Smooth muscle cell of bladder (primary cell): ENCODE measurements at places on chromosomes 7 and 10. TPM values are rescaled to one million over a fixed set of nuclear protein-coding genes. Genes with fewer than 3 reads are reported as not detected.

Gene IKZF1
- total RNA-seq, result not detected in 2 replicates

Gene CNNM1
- total RNA-seq, result 0.09 and 0.14 TPM in 2 replicates

Gene FBXL13
- total RNA-seq, result 2.3 and 3.1 TPM in 2 replicates

Gene PRSS2
- total RNA-seq, result not detected in 2 replicates

Gene UBTD1
- 16.4 and 21.3 TPM in 2 replicates for total RNA-seq

Gene SVOPL
- not detected in 2 replicates for total RNA-seq

Gene OPALIN
- total RNA-seq, result not detected in 2 replicates

Gene MOSPD3
- 4.1 and 4.4 TPM in 2 replicates for total RNA-seq

Gene TMEM178B
- total RNA-seq, result under 0.01 and 0.09 TPM in 2 replicates

Gene NPSR1
- not detected in 2 replicates for total RNA-seq

Gene TBX20
- total RNA-seq, result 4.5 and 4.6 TPM in 2 replicates

Gene SLC16A12
- not detected in 2 replicates for total RNA-seq

Gene TNS3
- 81.2 and 150 TPM in 2 replicates for total RNA-seq

Gene VSTM2A
- total RNA-seq, result not detected in 2 replicates

Gene PRKAR2B
- total RNA-seq, result 26.3 and 65.3 TPM in 2 replicates

Gene NEUROG3
- not detected in 2 replicates for total RNA-seq

Gene EMX2
- not detected in 2 replicates for total RNA-seq

Gene PAX4
- not detected in 2 replicates for total RNA-seq

Gene EPHA1
- 0.09 and 0.14 TPM in 2 replicates for total RNA-seq

Gene PIK3CG
- total RNA-seq, result 0.09 and 0.28 TPM in 2 replicates

Gene CYP3A7
- total RNA-seq, result 0.14 and 0.46 TPM in 2 replicates

Gene CALML5
- total RNA-seq, result not detected in 2 replicates

Gene DNA2
- 3.4 and 4.3 TPM in 2 replicates for total RNA-seq

Gene UNC5B
- 22.0 and 24.2 TPM in 2 replicates for total RNA-seq

Gene LMBR1
- 38.4 and 51.6 TPM in 2 replicates for total RNA-seq

Gene INSYN2A
- total RNA-seq, result 0.14 and 0.55 TPM in 2 replicates

Gene SLC26A5
- total RNA-seq, result not detected in 2 replicates

Gene ERCC6
- total RNA-seq, result 16.1 and 17.1 TPM in 2 replicates

Gene PHKG1
- total RNA-seq, result 0.43 and 0.55 TPM in 2 replicates

Gene HSPA12A
- 11.7 and 12.1 TPM in 2 replicates for total RNA-seq

Gene CUTC
- total RNA-seq, result 24.6 and 35.7 TPM in 2 replicates

Gene EIF4EBP2
- 14.4 and 20.4 TPM in 2 replicates for total RNA-seq

Gene HOGA1
- total RNA-seq, result 0.28 and 1.1 TPM in 2 replicates

Gene CCL26
- 4.8 and 6.2 TPM in 2 replicates for total RNA-seq

Gene TMEM236
- total RNA-seq, result under 0.01 TPM in 2 replicates
